Activated naive CD4-positive, alpha-beta T cell treated with anti-CD3 and anti-CD28 coated beads for 36 hours (primary cell): ENCODE measurements at places on chromosomes 3 and 15.

GRCh38 chr3:141485641-141486495 is 959 bp upstream of the RASA2 start:
- peak; percentile 39 for DNase-seq

- no peak for DNase-seq
Observed at GRCh38 chr15:43132830-43133429, 456 bp upstream of the TMEM62 start.

DNA sequence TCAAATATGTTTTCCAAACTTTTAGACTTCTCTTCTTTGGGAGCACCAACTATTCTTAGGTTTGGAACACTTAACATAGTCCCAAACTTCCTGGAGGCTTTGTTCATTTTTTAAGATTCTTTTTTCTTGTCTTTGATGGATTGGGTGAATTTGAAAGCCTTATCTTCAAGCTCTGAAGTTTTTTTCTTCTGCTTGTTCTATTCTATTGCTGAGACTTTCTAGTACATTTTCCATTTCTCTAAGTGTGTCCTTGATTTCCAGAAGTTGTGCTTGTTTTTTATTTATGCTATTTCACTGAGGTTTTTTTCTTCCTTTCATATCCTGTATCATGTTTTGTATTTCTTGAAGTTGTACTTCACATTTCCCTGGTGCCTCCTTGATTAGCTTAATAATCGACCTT is 97.5 kb downstream of the PLSCR2 start:
- no peak for DNase-seq

GRCh38 chr15:35306361-35306981 is 221.4 kb upstream of the NANOGP8 start:
- no peak for DNase-seq

DNA sequence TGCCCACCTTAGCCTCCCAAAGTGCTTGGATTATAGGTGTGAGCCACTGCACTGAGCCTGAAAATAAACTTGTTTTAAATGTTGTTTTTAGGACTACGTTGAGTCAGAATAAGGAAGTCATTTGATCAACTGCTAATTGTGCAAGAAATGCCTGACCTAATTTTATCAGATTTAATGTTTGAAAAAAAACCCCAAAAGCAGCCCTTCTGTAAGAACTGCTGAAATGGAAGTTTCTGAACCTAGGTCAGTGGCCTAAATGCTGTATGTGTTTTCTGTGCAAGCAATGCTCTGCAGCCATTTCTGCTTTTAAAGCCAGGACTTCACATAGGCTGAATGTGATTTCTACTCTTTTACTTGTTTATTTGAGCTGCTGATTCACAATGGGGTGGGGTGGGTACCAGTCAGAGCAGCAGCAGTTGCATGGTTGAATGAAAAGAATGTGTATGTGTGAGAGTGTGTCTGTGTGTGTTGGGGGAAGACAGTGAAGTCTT is 6.6 kb downstream of the GPX1 start:
- no peak for DNase-seq

DNA sequence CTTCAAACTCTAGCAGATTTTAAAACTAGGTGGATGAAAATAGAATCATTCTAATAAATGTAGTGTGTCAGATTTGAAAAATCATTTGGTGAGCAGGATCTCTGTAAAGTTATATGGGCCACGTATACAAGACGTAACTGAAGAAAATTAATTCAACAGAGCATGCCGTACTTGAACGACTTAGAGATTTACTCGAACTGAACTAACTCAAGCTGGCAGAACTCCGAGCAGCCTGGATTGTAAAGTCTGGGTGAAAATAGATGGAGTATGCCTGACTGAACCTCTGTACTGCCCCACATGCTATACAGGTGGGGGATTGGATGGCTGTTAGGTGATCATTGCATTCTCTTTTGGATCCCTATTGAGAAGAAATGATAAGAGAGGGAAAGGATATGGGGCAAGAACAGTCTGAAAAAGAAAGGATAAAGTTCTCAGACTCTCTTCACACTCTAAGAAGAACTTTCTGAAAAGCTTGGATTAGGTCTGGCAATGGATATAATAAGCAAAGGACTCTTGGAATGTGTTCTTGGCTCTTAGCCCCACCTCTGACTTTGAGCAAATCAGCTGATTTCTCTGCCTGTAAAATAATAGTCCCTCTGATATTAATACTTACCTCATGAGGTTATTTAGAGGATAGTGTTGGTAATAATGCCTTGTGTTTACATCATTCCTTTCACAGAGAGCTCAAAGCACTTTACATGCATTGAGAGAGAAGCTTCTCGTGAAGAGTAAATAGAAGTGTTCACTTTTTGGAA is 147.5 kb downstream of the FILIP1L start:
- DNase-seq, result no peak

- DNase-seq, result no peak
Observed at GRCh38 chr3:161859865-161860450, 363.4 kb downstream of the OTOL1 start.

DNA sequence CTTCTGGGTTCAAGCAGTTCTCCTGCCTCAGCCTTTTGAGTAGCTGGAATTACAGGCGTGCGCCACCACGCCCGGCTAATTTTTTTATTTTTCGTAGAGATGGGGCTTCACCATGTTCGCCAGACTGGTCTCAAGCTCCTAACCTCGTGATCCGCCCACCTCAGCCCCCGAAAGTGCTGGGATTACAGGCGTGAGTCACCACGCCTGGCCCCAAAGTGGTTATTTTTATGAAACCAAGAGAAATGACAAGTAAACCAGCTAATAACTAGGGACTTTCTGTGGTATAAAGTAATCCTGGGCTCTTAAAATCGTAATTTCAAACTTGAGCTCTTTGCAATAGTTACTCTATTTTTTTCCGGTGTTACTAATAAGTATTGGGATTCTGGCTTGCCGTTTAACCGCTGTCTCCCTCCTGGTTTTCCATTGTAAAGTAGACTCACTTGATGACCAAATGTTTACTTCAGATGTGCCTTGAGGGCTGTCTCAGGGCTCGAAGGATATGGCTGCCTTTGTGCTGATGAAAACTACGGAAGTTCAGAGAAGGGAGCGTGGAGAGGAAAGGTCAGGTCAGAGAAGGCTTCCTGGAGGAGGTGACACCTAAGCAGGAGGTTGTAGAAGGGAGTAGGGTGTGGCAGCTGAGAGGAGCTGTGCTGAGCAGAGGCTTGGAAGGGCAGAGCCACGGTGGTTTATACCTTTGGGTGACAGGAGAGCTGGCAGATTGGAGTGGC is 4.2 kb downstream of the ZSCAN2 start:
- DNase-seq, result peak; percentile 43

GRCh38 chr3:87461443-87461842 is 185.1 kb upstream of the POU1F1 start:
- no peak for DNase-seq

GRCh38 chr3:117798221-117798620 is 1088.6 kb downstream of the TUSC7 start:
- no peak for DNase-seq

DNA sequence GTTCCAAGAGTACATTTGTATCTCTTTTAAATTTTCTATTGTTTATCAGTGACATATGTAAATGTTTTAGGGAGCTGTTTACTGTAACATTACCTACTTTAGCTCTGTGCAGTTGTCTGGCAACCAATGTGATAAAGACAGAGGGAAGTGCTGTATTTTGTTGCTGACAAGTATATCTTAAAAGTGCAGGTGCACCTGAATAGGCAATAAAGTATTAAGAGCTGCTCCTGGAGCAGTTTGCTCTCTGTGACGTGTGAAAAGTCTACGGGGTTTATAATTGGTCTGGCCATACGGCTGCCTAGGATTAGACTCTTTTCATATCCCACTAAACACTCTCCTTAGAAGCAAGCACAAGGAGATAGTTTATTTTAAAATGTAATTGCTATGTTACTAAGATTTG is 178.3 kb downstream of the IGF1R start:
- no peak for DNase-seq

DNA sequence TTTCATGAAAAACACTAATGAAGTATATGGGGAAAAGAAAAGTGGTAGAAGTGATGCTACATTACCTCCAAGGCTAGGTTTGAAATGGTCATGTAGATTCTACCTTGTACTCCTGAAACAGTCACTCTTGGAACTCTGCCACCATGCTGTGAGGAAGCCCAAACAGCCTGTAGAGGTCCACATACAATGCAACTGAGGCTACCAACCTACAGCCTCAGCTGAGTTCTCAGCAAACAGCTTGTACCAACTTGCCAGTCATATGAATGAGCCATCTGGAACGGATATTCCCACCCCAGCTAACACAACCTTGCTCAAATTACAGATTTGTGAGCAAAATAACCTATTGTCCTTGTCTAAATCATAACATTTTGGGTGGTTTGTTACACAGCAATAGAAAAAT is 193.5 kb downstream of the ULK4 start:
- no peak for DNase-seq

DNA sequence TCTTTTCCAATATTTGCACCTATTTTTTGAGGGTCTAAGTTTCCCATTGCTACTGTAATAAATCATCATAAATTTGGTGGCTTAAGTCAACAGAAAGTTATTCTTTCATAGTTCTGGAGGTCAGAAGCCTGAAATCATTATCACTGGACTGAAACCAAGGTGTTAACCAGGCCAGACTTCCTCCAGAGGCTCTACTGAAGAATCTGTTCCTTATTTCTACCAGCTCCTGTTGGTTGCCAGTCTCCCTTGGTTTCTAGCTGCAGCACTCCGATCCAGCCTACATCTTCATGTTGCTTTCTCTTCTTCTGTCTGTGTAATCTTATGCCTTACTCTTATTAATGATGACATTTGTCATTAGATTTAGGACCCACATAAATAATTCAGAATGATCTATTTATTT is 22.0 kb upstream of the ARPP21 start:
- no peak for DNase-seq

GRCh38 chr3:171783086-171783485 is 27.2 kb downstream of the PLD1 start:
- no peak for DNase-seq

DNA sequence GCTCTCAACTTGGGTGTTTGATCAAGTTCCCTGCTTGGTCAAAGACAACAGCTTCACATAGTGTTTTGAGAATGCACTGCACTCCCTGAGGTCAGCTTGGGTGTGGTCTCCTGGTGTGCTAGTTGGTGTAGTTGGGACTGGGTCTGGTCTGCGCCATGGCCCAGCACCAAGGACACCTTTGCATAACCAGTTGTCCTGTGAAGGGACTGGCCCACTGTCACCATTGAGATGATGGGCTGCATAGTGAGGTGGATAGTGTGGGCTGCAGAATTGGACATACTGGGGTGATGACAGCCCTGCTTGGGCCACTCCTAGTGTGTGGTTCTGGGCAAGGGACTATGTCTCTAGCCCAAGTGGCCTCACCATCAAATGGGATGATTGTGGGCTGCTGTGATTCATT is 9.5 kb downstream of the RPSA start:
- DNase-seq, result no peak

GRCh38 chr3:12904951-12905315 is 63.6 kb upstream of the RPL32 start:
- no peak for DNase-seq

GRCh38 chr3:141426404-141427034 is 58.2 kb downstream of the ZBTB38 start:
- DNase-seq, result no peak

- DNase-seq, result no peak
Observed at GRCh38 chr3:38823722-38824121, 7.7 kb upstream of the SCN10A start.

DNA sequence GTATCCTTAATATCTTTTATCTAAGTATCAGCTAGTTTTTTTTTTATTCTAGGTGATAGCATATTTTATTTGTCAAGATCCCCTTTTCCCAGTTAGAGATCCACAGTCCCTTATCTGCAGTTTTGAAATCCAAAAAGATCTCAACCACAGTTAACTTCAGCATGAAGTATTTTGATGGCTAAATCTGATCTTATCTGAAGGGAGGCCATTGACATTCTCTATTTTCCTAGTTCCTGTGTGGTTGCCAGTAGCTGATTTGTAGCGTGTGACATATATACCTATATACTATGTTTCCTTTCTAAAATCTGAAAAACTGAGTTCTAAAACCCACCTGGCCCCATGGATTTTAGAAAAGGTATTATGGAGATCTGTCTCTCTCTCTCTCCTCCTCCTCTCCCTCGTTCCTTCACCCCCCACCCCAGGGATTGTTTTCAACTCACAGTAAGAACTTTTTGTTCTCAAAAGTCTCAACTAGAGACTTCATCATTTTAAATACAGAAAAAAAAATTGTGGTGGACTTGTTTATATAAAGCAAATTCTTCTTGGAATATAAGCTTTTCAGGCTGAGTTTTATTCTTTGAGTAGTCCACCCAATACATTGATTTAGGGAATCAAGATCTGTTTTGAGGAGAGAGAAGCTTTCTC is 12.3 kb downstream of the TCF12 start:
- DNase-seq, result no peak

- DNase-seq, result no peak
Observed at GRCh38 chr3:190260301-190260700, 61.9 kb downstream of the CLDN1 start.

- DNase-seq, result no peak
Observed at GRCh38 chr3:196772102-196772501, 32.4 kb downstream of the PAK2 start.

DNA sequence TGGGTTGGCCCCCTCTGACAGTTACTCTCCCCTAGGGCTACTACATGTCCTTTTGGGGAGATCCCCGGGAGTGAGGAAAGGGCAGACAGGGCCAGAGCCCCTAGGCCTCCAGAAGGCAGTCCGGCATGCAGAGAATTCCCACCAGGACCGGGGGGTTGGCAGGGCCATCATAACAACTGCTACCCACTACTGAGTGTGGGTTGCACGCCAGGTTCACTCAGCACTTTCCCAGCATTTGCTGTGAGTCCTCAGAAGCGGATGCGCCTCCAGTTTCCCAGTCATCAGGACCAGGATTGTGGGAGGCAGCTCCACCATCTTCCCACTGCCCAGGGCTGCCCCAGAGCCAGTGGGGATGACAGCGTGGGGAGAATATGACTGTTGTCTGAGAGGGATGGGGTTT is 51.2 kb upstream of the HERC1 start:
- DNase-seq, result no peak

DNA sequence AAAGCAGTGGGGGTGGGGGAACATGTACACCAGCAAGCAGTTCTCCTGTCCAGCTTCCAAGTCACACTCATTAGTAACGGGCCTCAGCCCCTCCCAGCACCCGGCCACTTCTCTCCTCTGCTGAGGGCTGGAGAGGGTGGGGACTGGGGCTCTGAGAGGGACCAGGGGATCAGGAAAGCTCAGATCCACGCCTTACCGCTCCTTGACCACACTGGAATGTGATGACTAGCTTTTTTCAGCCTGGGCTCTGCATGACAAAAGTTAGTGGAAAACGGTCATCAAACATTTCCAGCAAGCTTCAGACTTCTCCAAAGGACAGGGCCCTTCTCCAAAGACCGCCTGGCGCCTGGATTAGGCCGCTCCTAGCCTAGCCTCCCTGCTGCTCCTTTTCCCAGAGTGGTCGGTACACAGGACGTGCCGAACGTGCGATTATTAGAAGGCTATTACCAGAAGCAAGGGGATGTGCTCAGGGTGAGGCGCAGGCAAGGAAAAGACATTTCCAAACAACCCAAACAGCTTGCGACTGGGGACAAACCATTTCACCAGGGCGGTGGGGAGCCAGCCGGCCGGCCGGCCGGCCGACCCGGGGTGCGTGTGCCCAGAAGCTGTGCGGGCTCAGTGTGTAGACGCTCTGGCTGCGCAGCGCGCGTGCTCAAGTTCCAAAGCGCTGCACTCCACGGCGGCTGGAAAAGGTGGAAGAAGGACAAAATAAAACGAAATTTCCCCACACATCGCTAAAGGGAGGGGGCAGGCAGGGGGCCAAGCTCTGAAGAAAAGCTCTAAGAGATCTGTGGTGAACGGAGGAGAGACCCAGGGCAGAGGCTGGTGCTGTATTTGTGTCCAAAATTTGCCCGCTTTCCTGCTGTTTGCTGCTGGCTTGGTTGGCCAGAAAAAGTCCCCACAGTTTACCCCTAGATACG is 51.0 kb upstream of the SSR3 start:
- DNase-seq, result no peak
